Kidney (tissue), 22 donors: ENCODE measurements at places on chromosomes 4 and X. TPM values are rescaled to one million over a fixed set of nuclear protein-coding genes. Genes with fewer than 3 reads are reported as not detected.

The KCND1 gene
- 2.2 TPM for total RNA-seq

The ESX1 gene
- not detected for total RNA-seq

The ABLIM2 gene
- 23.3 TPM for total RNA-seq

The HTR2C gene
- total RNA-seq = not detected

The SMIM20 gene
- 23.8 TPM for total RNA-seq
